ENCODE measurements at places on chromosomes 2 and 18.

DNA sequence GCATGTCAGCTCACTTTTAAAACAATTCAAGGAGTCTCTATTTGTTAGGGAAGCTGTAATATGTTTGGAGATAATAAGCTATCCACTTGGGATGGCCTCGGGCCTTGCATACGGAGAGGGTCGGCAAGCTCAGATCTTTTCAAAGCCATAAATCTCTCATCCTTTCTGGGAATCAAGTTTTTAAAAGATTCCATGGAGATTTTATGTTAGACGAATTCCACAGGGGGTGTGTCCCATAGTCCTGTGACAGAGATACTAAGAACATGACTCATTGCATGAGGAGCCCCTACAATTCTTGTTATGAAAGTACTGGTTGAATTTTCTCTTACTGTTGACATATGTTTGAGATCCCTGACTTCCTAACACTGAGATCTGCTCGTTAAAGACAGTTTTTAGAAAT, 108.7 kb downstream of the FEZ2 start:
- no peak for DNase-seq

DNA sequence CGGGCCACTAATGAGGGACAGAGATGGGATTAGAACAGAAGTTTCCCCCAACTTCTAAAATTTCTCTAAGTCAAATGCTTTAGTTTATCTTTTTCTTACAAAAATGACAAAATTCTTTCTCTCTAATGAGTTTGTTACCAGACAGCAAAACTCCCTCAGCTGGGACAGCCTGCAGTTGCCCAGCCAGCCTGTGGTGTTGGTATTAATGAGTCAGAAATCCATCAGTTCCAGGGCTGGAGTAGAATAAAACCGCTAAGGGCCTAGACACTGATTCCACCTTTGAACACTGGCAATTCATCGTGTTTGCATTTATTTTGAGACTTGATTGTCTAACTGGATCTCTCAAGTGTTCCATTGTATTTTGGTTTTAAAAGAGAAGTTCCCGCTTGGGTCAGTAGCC, 38.3 kb upstream of the SMAD2 start:
- DNase-seq = no peak

DNA sequence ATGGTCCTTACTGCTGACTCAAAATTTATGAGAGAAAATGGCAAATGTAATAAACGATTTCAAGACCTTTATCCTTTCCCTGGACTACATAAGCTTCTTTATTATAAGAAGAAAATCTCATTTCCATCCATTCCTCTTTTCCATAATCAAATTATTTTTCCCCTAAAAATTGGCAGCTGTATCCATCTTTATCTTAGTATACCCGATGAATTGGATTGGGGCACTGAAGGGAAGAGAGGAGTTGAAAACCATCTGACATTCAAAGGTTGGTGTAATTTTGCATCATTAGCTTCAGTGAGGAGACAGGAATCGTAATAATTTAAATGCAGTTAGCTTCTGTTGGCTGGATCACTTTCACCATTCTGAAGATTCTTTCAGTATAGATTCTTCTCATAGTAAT, 574.1 kb downstream of the XIRP2 start:
- DNase-seq = no peak

GRCh38 chr2:232523682-232524597, 2.0 kb upstream of the CHRND start:
- DNase-seq = peak; percentile 39

DNA sequence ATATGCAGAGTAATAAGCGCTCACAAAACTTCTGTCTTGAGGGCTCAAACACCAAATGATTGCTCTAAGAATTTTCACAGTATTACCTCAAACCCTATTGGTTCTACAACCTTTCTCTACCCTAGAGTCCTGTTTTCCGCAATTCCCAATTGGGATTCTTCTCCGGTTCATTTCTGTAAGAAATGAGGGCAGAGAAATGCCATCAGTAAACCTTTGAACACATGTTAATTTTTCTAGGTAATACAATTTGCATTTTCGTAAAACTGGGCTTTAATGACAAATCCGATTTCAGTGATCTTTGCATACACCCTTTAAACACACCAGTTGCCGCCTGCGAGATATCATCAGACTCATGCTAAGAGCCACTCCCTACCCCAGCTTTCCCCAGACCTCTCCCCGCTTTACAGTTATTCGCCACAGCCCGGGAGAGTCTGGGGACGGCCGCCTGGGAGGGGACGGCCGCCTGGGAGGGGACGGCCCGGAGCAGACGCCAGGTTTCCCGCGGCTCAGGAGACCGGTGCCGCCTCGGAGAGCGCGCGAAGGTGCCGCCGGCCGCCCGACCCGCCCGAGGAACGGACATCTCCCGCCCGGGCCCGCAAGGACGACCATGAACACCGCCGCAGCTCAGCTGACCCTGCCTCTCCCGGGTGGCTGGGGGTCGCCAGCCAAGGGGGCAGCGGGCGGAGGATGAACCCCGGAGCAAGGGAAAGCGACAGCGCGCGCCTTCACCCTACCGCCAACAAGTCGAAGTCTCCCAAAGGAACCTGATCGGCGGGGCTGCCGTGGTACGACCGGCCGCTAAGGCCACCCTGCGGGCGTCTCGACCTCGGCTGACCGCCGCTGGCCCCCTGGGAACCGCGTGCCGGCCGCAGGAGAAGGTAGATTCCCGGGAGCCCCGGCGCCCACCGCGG, 463 bp downstream of the SMC6 start:
- DNase-seq = peak; percentile 50

- DNase-seq = no peak
Observed at GRCh38 chr2:104871649-104871971, 17.7 kb downstream of the POU3F3 start.

GRCh38 chr18:75779450-75779849, 351.9 kb upstream of the SMIM21 start:
- DNase-seq = no peak

- no peak for DNase-seq
Observed at GRCh38 chr18:332721-333510, 65.1 kb upstream of the THOC1 start.

DNA sequence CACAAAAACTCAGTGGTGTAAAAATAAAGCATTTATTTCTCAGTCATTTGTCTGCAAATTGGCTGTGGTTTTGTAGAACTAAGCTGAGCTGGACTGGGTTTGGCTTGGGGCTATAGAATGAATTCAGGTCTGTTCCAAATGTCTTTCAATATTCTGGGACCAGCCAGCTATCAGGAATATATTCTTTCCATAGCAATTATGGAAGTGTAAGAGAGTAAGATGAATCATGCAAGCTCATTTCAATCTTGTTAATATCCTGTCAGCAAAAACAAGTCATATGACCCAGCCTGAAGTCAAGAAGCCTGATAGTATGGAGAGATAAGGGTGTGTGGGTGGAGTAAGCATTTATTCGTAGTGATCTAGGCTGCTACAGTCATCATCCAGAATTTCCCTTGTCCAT, 481.0 kb upstream of the CDH2 start:
- no peak for DNase-seq

- no peak for DNase-seq
Observed at GRCh38 chr2:220847589-220847988, 724.5 kb downstream of the EPHA4 start.

- DNase-seq = no peak
Observed at GRCh38 chr18:55106466-55106865, 147.2 kb upstream of the CCDC68 start.

GRCh38 chr18:572091-572830, 7.9 kb upstream of the CETN1 start:
- no peak for DNase-seq

DNA sequence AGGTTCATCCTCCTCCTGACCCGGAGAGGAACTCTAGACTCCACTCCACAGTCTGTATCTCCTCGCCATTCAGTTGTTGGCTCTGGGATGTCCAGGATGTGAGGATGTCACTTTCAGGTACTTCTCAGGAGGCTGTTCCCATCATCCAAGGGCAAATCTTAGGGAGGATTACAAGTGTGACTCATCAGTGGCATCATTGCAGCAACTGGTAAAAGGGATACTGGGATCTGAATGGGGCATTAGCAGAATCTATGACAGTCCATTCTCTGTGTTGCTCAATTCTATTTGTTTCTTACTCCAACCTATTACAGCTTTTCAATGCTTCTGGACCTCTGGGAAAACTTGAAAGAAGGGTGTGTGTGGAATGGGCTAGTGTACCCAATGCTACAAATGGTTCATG, 81.5 kb upstream of the FN1 start:
- DNase-seq = no peak

GRCh38 chr2:76711490-76711889, 810.7 kb downstream of the LRRTM4 start:
- no peak for DNase-seq

- DNase-seq = no peak
Observed at GRCh38 chr2:11811036-11811654, 64.7 kb downstream of the LPIN1 start.

GRCh38 chr2:233814056-233814835, 36.1 kb downstream of the MROH2A start:
- no peak for DNase-seq

- no peak for DNase-seq
Observed at GRCh38 chr18:52333860-52334259, 6.1 kb upstream of the DCC start.

GRCh38 chr2:54503192-54503591, 47.1 kb downstream of the SPTBN1 start:
- DNase-seq = peak; percentile 25

GRCh38 chr2:119104414-119104813, 54.1 kb downstream of the C1QL2 start:
- no peak for DNase-seq

DNA sequence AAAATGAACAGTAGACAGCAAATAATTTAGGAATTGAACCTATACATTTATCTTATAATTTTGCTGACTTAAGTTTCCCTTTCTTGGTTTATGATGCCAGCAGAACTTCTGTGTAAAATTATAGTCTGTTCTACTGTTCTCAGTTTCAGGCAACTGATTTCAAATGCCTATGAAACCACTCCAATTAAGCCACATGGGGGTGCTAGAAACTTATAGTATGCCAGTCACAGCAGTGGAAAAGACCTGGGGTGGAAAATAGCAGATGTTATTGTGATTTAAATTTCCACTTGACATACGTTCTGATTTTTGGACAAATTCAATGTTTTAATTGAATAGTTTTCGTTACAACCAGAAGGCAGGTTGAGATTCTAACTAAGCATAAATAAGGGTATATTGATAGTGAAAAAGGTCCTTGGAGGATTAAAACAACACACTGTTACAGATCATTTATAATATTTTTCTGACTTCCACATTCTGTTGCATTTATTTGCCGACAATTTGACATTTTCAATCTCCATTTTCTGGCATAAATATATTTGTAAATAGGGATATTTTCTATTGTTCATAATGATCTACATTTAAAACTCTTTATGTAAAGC, 61.4 kb downstream of the CPS1 start:
- no peak for DNase-seq

GRCh38 chr2:4175343-4175742, 472.0 kb downstream of the DCDC2C start:
- no peak for DNase-seq

DNA sequence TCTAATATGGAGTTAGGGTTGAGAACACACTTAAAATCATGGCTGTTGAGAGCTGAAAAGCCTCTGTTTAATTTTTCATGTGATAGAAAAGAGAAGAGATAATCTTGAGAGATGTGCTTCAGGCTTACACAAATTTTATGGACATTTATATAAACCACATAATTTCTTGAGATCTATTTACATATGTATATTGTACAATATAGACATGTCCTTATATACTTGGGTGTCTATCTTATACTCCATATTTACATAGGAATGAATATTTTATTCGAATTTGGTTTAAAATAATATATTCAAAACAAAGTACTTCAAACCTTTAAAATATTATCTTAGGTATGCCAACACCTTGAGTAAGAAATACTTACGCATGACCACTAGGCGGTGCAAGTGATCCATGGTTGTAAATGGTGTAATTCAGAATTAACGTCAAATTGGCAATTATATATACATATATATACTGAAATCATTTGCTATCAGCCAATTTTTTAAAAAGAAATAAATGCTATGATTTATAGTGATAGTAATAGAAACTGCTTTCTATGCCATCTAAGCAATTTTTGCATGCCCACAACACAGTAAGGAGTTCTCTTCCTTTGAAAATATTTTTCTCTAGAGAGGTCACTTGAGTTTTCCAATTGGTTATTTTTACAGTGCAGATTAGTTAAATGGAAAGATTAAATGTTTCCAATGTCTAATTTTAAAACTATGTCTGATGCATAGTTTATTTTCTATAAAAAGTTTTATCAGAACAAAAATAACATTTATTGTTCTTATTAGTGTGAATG, 37.6 kb upstream of the SPAG16 start:
- peak; percentile 73 for DNase-seq

GRCh38 chr2:33458248-33458819, 18.1 kb upstream of the RASGRP3 start:
- no peak for DNase-seq

GRCh38 chr2:221635949-221636348, 63.8 kb upstream of the EPHA4 start:
- DNase-seq = no peak

DNA sequence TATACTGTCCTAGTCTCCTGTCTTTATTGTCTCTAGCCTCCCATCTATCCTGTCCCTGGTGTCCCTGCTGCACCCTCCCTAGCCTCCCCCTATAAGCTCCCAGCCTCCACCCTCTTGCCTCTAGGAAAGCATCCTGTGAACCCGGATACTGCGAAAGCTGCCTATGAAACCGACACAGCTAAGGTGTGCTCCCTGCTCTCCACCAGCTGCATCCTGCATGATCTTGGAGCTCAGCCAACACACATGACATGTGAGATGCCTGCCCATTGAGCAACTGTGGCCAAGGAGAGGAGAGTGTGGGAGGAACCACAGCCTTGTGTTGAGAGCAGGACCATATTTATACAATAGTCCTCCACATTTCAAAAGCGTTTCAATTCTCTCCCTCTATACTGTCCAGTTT, 187.1 kb downstream of the ZBTB7C start:
- peak; percentile 33 for DNase-seq

GRCh38 chr2:101699755-101700461, 2.4 kb downstream of the MAP4K4 start:
- DNase-seq = no peak

GRCh38 chr2:134398300-134398699, 144.4 kb downstream of the MGAT5 start:
- DNase-seq = no peak

- DNase-seq = no peak
Observed at GRCh38 chr2:134324947-134325346, 71.1 kb downstream of the MGAT5 start.

DNA sequence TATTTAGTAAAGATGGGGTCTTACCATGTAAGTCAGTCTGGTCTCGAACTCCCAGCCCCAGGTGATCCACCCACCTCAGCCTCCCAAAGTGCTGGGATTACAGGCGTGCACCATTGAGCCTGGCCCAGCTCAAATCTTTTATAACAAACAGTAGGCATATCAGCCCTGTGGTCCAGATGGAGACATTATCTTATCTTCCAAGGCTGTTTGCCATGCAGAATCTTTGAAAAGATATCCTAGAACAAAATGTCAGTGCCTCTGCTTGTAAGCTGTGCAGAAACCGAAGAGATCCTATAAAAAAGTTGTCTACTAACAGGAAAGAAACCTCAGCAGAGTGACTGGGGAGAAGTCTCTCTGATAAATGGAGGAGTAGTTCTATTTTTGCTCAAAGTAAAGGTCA, 142.1 kb downstream of the PTH2R start:
- DNase-seq = no peak

Data from CD4-positive, alpha-beta T cell treated with Interleukin-17A for 4 hours (primary cell).